ENCODE measurements at places on chromosomes 12 and 14.

- DNase-seq = no peak
These were observed 56.9 kb upstream of the E2F7 start for GRCh38 chr12:77122236-77122635.

GRCh38 chr12:58794859-58795258 lies 125.4 kb downstream of the LRIG3 start:
- no peak for DNase-seq

DNA sequence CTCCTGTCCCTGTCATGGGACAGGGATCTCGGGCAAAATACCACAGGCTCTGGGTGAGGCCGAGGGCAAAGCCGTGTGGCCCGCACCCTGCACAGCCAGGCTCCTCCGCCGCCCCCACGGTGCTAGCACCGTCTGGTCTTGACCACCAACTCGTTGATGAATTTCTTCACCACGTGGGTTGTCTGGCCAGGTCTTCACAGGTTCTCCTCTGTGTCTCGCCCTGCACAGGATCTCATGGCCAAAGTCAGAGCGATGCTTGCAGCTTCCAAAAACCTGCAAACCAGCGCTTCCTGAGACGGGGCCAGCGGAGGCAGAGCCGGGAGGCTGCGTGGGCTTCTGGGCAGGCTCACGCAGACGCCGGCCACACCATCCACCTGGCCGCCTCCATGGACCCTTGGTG lies 29.0 kb upstream of the MMP17 start:
- DNase-seq = no peak

DNA sequence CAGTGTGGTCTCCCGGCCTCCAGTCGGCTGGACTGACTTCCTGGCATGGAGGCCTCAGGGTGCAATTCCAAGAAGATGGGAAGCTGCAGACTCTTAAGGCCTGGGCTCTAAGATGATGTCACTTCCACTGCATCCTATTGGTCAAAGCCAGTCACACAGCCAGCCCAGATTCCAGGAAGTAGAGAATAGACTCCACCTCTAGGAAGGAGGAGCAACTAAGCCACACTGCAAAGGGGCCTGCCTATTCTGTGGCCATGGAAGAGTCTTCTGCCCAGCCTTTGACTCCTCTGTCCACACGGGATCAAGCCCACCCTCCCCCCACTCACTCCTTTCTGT lies 103.9 kb upstream of the RFLNA start:
- DNase-seq = no peak

DNA sequence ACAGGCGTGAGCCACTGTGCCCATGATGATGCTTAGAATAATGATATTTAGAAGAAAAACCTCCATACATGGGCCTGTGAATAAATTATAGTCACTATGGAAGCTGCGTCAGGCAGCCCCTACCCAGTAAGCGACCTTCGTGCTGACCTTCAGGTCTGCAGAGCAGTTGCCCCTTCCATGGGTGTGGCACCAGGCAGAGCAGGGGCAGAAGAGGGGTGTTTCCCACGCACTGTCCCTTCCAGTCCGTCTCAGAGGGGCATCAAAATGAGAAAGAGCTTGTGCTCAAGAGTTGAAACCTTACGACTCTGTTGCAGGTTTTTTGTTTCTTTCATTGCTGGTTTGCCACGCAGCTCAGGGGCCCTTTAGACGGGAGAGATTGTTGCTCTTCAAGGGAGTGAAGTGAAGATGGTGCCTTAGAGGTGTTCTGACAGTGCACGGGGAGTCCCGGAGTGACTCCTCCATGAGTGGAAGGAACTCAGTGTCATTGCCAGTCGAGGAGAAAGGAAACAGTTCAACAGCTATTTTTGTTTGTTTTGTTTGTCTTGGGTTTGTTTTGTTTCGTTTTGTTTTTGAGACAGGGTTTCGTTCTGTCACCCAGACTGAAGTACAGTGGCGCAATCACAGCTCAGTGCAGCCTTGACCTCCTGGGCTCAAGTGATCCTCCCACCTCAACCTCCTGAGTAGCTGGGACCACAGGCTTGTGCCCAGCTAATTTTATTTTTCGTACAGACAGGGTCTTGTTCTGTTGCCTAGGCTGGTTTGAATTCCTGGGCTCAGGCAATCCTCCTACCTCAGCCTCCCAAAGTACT lies 13.9 kb downstream of the CKB start:
- no peak for DNase-seq

- DNase-seq = no peak
These were observed 5.2 kb downstream of the KRT86 start for GRCh38 chr12:52279422-52280318.

- DNase-seq = no peak
These were observed at the start of gene FGF23 for GRCh38 chr12:4379405-4379804. Gene FGF23 (minus strand): TSS chr12:4379712. CDS start chr12:4379582, 130 bp downstream.

DNA sequence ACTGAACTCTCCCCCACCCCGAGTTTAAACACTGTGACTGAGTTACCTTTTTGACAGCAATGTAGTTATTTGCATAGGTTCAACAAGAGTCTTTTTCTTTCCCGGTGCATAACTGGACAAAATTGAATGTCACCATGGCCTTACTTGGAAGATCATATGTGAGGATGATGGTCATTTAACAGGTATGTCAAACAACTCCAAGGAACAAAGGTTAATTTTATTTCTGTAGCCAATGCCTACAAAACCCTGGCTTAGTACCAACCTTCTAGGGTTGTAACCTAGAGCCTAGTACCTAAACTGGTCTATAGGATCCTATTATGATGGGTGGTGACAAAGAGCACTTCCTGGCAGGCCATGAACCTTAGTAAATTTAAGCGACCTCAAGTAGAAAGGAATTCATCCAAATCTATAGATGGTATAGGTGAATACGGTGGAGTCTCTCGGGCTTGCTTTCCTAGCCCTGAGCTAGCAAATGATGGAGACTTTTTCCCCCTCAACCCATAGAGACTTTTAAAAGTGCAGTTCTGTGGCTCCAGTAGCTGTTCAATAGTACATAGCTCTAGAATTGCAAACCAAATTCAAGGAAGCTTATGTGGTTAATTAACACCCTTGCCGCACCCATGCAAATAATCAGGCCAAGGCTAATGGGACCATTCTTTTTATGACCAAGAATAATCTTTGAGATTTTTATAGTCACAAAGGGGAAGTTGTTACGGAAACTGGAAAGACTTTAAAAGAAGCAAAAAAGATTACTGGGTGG lies 89.0 kb downstream of the SLC38A1 start:
- DNase-seq = no peak

- DNase-seq = no peak
These were observed 10.3 kb upstream of the SERPINA3 start for GRCh38 chr14:94601884-94602391.

GRCh38 chr12:43154498-43155045 lies 397.4 kb downstream of the ADAMTS20 start:
- no peak for DNase-seq

DNA sequence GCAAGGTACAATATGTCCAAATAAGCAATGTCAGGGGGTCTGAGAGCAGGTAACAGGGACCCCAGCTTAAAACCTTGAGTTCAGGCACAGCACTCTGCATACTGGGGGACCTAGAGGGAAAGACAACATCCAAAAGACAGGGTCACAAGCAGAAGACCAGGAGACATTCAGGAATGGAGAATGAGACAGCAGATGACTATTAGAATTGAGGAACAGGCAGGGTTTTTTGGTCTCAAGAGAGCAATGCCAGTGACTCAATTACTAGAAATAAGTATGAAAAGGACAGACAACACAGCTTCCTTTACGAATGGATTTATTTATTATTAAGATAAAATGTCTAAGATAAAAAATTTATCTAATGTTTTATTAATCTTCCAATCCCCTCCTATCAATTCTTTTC lies 223.0 kb downstream of the PTPRO start:
- no peak for DNase-seq

DNA sequence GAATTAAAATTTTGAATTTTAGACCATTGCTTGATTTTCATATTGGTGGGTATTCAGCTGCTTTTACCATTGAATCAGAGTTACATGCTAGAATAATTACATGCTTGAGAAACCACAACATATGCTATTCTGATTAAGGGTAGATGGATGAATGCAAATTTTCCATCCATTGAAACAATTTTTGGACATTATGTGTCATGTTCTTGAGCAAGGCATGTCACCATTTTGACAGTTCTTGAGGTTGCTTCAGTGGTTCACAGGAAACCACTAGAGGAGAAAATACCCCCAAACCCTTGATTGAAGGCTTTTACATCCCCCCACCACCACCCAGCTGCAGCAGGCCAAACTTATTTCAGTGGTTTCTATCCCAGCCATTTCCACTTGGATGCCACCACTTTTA lies 13.5 kb downstream of the UBR7 start:
- DNase-seq = no peak

DNA sequence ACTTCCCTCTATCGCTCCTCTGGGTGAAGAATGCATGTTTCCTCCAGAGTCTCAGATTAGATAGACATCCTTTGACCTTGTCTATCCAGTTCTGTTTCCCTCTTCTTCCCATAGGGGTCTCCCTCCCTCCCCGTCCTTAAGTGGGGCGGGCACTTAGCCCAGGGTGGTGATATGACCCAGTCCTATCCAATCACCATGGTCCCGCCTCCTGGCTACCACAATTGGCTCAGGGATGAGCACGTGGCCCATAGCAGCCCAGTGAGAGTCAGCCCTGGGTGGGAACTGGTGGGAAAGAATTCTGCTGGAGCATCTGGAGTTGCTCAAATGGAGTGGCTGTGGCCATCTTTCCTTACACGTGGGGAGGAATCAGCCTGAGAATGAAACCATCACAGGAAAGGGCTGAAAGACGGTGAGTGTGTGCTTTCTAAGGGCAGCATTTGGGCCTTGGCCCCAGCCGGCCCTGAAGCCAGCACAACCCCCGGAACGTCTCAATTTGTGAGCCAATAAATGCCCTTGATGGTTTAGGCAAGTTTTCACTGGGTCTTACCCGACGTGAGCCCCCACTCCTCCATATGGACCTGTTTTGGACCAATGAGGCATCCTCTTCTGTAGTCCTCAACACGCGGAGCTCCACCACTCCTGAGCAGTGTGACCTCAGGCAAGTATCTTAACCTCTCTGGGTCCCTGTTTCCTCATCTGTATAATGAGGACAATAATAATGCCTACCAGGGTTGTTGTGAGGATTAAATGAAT lies 14.4 kb upstream of the MLXIP start:
- DNase-seq = peak; percentile 59

GRCh38 chr12:75656648-75657047 lies 145.2 kb upstream of the KRR1 start:
- DNase-seq = no peak

Measured in SIG-M5 (cell line).